ENCODE measurements at places on chromosomes 16 and 17.

DNA sequence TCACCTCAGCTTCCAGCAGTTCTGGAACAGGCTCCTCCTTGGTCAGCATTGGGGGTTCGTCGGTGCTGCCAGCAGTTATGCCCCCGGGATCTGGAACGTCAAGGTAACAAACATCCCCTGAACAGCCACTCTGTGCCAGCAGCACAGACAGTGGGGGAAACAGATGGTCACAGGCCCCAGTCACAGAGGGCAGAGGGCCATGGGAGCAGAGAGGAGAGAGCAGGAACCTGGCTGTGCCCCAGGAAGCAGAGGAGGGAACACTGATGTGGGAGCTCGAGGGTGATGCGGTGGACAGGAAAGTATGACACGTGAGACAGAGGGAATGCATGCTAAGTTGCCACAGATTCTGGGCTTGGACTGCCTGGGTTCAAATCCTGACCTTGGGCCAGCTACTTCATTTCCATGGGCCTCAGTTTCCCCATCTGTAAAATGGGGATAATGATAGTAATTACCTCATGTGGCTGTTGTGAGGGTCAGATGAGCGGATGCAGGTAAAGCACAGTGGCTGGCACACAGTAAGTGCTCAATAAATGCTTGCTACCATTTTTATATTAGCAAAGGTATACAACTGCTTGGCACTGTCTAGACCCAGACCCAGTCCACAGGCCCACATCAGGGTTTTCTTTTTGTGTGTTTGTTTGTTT, 4.9 kb downstream of the BCL7C start:
- no peak for DNase-seq

DNA sequence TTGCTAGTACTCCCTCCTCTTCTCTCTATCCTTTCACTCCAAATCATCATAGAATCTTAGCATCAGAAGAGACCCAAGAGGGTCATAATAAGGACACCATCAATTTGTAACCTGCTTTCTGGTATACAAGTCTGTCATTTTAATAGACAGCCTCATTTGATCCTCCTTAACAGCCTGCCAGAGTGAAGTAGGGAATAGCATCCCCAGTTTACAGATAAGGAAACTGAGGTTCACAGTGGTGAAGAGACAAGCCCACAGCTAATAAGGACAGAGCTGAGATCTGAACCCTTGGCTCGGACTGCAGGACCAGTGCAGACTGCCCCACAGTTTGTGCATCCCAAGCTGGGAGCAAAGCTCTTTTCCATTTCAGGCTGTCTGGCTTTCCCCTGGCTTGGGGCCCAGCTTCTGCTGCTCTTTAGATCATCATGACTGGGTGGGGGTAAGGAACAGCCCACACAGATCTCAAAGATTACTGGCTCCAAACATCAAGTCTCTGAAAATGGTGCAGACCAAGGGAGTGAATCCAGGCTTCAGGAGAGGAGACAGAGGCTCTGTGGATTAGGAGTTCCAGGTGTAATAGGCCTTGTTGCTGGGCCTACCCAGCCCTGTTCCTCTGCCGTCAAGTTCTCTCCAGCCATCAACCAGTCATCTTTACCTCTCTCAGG, 10.3 kb upstream of the IGFBP4 start:
- no peak for DNase-seq

- peak; percentile 64 for DNase-seq
These were observed 27.2 kb downstream of the CLEC16A start for GRCh38 chr16:10971560-10971961.

- DNase-seq = no peak
These were observed 28.0 kb downstream of the NFATC3 start for GRCh38 chr16:68113059-68113761.

DNA sequence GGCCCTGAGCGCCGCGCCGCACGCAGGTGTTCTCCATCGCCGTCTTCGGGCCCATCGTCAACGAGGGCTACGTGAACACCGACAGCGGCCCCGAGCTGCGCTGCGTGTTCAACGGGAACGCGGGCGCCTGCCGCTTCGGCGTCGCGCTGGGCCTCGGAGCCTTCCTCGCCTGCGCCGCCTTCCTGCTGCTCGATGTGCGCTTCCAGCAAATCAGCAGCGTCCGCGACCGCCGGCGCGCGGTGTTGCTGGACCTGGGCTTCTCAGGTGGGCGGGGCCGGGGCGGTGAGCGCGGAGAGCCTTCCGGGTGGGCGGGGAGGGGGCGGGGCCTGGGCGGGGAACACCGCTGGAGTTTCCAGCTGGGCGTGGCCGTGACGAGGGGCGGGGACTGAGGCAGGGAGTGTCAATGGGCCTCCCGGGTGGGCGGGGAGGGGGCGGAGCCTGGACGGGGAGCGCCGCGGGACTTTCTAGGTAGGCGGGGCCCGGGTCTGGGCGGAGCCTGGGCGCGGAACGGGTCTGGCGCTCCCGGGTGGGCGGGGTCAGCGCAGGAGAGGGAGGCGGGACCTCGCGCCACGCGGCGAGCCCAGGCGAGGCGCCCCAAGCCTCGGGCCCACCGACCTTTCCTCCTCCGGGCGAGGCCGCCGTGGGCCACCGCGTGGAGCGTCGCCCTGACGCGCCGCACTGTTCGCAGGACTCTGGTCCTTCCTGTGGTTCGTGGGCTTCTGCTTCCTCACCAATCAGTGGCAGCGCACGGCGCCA, 2.4 kb downstream of the SYNGR3 start:
- peak; percentile 96 for DNase-seq

DNA sequence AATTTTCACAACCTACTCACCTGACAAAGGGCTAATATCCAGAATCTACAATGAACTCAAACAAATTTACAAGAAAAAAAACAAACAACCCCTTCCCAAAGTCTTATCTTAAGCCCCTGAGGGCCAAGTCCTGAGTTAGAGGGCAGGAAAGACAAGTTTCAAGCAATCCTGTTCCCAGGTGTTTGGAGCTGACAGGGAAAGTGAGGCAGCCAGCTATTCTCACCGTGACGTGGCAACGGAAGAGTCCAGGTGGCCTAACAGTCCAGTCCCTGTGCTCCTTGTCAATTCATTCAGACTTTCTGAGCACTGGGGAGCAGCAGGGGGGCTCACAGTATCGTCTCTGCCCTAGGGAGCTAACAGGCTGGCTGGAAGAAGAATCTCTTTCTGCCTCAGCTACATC, 89.7 kb upstream of the RCVRN start:
- DNase-seq = no peak

- DNase-seq = no peak
These were observed 14.6 kb downstream of the SREBF1 start for GRCh38 chr17:17822189-17822588.

GRCh38 chr16:31078597-31079341, 4.5 kb downstream of the ZNF646 start:
- DNase-seq = no peak

DNA sequence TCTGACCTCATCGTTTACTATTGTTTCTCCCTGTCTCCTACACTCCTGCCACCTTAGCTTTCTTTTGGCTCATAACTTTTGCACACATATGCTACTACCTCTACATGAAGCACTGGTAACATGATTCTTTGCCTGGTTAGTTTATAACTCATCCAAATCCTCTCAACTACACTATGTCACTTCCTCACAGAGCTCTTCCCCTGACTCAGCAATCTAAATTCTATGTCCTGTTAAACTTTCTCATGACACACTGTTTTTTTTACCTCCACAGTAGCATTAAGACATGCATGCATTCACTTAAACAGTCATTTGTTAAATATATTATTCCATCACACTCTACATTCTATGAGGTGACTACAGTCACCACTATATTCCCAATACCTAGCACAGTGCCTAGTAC, 19.7 kb downstream of the APPBP2 start:
- no peak for DNase-seq

GRCh38 chr16:57032931-57033330, 43.6 kb downstream of the NLRC5 start:
- DNase-seq = no peak

- no peak for DNase-seq
These were observed 18.8 kb downstream of the ADORA2B start for GRCh38 chr17:15963670-15964110.

GRCh38 chr17:57972151-57972550, 15.9 kb downstream of the VEZF1 start:
- DNase-seq = no peak

Data from B cell (primary cell).